ENCODE measurements at places on chromosomes 1 and 21.

DNA sequence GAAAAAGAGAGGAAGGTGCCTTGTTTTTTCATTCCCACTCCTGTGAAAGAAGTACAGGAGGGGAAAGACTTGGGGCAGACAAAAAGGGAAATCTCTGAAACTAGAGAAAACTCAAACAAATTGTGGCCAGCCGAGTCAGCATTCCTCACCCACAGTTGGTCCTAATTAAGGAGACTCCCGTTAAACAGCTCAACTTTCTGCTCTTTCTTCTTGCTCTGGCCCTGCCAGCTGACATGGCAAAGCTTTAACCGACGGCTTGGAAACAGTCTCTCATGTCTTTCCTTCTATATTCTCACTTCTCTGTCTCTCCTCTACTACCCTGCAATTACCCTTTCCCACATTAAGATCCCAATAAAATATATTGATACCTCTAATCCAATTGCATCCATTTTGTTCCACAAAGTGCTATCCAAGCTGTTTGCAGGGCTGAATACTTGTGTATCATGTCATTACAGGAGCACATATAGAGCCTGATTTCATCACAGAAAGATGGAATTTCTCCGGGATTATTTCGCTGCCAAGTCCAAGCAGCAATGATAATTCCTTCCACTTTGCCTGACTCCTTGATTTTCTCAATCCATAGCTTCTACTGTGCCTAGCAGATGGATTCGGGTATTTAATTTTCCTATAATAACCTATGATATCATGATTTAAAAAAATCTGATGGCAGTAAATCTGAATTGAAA, 65.4 kb upstream of the IPO9 start:
- DNase-seq = no peak

DNA sequence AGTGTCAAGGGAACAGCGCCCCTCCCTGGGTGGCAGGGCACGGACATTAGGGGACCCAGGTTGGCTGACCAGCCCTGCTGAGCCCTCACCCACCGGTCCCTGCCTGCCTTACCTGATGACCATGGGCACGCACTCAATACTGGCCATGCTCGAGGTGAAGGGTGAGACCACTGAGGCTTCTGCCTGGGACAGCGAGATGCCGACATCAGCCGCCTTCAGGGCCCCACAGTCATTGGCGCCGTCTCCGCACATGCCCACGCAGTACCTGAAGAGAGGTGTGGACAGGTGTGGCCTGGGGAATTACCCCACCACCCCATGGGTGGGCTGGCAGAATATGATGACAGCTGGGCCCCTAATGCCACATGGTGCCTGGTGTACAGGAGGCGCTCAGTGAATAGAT, 7.8 kb upstream of the MFAP2 start:
- DNase-seq = no peak

- DNase-seq = no peak
Measured at GRCh38 chr1:101713760-101714159, 283.0 kb downstream of the OLFM3 start.

- DNase-seq = no peak
Measured at GRCh38 chr1:183598386-183598785, 8.1 kb upstream of the NCF2 start.

- no peak for DNase-seq
Measured at GRCh38 chr1:99551812-99552614, 93.9 kb upstream of the PALMD start.

All from WTC11 (cell line).